HTR-8/SVneo (cell line): ENCODE measurements at places on chromosomes 2 and 18.

DNA sequence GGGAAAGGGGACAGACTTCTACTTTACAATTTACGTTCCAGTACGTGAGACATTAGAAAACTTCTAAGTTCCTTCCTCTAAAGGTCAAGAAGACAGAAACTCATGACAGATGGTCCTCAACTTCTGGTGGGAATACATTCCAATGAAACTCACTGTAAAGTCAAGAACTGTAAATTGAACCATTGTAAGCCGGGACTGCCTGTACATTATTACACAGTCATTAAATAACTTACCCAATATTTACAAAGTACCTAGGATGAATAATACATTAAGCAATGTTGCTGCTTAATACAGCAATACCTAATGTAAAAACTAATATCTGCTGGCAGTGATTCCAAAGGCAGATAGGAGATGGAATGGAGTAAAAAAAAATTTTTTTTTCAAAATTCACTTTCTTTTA is 51.9 kb downstream of the CDH2 start:
- DNase-seq = no peak

DNA sequence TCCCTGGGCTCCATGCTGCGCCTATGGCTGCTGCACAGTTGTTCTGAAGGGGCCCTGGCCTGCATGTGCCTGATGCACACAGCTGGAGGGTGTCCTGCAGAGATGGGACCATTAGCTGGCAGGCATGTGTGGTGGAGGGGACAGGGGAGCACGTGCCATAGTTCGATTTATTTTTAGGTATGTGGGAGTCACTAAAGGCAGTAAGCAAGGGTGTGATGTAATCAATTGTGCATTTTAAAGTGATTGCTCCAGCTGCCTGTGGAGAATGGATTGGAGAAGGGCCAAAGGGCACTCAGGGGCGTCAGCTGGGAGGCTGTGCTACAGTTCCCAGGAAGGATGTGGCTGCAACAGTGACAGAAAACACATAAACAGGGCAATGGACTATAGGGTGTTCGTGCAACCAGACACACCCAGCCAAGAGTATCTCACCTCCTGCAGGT is 205.1 kb downstream of the ARL4C start:
- peak; percentile 23 for DNase-seq

GRCh38 chr2:37378411-37378810 is 34.0 kb downstream of the QPCT start:
- peak; percentile 61 for DNase-seq

GRCh38 chr18:37953876-37954275 is 388.3 kb upstream of the CELF4 start:
- DNase-seq = no peak

- no peak for DNase-seq
These were observed 81.2 kb downstream of the PLCL1 start for GRCh38 chr2:197885587-197885986.

- DNase-seq = no peak
These were observed at the start of gene CAPG for GRCh38 chr2:85409845-85410583. CAPG (minus strand) TSS chr2:85410366; CDS start chr2:85402145, 8,221 bp downstream.

GRCh38 chr18:61413396-61413795 is 80.2 kb downstream of the CDH20 start:
- DNase-seq = no peak

DNA sequence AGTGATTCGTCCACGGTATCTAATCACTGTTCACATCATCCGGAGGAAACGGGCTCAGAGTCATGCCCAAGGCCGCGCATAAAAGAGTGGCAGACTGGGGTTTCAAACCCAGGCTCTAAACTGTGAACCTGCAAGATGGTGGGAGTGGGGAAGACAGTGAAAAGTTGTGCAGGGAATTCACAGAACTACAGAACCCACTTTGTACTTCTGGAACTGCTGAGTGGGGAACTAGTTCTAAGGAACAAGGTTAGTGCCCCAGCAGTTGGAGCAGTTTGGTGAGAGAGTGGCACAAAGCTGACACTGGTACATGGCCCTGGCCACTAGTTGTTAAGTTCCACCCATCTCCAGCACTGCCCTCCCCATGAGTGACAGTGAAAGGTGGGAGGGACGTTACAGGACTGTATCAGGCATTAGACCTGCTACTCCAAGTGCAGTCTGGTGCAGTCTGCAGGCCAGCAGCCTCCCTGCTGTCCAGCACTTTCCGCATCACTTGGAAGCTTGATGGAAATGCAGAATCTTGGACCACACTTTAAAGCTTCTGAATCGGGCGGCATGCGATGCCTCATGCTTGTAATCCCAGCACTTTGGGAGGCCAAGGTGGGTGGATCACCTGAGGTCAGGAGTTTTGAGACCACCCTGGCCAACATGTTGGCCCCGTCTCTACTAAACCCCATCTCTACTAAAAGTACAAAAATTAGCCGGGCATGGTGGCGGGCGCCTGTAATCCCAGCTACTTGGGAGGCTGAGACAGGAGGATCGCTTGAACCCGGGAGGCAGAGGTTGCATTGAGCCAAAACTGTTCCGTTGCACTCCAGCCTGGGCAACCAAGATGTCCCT is 47.3 kb downstream of the C2orf42 start:
- peak; percentile 80 for DNase-seq

- DNase-seq = no peak
These were observed 58.9 kb upstream of the TEX51 start for GRCh38 chr2:126839796-126840195.

DNA sequence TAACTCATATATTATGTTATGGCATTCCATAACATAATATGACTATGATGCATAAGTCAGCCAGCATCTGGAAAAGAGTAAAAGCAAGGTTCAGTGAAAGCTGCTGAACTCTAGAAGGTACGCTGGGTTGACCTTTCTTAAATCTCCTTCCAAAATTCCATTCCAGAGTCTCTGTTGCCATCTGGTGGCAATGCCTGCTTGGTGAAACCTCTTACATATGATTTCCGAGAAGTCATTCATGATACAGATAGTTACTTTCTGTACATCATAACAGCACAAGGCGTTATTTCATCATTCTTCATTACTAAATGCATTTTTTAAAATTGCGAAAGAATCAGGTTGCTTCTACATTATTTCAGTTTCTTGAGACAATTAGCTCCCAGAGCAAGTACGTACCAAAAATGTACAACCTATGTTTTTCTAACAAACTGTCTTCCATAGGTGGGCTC is 7.0 kb upstream of the EPG5 start:
- peak; percentile 51 for DNase-seq

DNA sequence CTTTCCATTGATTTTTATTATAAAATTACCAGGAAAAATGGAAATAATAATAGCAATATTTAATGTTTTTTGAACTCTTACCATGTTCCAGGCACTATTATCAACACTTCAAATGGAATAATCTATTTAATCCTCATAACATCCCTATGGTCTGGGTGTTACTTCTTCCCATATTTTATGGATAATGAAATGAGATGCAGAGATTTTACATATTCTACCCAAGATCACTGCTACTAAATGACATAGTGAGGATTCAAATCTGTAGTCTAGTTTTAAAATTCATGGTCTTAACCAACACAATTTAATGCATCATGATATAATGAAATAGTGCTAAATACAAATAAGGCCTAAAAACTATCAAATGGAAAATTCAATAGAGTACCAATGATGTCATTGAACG is 70.4 kb upstream of the COL3A1 start:
- DNase-seq = no peak

DNA sequence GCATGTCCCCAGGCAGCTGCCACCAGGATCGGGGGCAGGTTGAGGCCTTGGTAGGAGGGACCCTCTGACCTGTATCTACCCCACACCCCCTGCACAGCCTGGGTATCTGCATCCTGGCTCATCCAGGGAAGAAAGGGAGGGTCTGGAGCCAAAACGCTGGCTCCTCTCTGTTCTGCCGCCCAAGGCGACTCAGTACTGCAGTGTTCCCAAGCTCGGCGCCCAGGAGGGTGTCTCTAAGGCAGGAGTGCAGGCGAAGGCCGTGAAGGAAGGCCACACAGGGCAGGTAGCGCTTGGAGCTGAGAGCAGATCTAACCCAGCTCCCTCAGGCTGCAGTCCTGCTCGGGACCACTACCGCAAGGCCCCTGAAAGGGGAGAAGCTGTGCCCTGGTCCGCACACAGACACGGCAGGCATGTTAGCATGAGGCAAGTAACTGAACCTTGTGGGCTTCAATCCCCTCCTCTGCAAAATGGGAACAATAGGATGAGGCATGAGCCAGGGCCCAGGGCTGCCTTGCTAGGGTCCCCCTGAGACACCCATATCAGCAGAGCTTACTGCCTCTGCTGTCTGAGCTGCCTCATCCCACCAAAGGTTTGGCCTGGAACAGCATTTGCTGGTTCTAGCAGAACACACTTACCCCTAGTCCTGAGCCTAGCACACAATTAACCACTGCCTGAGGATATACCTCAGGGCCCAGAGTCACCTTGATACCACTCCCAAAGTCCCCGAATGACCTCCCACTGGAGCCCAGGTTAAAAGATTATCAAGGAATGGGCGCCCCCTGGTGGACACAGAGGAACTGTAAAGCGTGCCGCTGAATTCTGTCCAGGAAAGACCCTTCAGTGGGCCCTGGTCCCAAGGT is 6.5 kb downstream of the PTMA start:
- peak; percentile 66 for DNase-seq

GRCh38 chr18:63831080-63831788 is 56.0 kb downstream of the SERPINB7 start:
- peak; percentile 30 for DNase-seq

DNA sequence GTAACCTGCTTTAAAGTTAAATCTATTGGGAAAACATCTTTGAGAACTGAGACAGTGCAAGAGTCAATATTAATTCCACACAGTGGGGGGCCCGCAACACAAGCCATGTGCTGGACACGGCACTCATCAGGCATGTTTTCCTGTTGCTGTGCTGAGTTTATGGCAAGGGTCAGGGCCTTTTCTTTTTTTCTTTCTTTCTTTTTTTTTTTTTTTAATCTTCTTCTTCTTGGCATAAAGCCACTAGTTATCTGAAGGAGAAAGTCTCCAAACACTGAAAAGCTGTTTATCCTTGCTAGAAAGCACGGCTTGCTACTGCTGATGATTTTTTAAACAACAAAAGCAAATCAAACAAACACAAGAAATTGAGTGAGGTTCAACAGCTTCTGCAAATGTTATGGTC is 252.1 kb downstream of the ZNF521 start:
- DNase-seq = no peak

DNA sequence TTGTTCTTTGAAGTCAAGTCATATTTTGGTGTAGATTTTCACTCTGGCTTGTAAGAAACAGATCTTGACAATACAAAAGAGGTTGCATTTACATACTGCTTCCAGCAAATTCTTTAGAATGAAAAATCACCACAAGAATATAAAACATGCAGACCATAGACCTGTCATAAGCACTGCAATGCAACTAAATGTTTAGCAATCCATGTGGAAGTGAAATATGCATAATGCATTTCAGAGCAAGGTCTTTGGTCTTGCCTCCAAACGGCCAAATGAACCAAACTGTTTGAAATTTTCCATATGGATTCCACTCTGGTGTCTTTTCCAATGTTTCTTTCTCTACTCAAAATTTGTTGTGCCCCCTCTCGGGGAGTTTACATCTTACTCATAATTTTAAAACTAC is 271.0 kb upstream of the CDH20 start:
- no peak for DNase-seq

DNA sequence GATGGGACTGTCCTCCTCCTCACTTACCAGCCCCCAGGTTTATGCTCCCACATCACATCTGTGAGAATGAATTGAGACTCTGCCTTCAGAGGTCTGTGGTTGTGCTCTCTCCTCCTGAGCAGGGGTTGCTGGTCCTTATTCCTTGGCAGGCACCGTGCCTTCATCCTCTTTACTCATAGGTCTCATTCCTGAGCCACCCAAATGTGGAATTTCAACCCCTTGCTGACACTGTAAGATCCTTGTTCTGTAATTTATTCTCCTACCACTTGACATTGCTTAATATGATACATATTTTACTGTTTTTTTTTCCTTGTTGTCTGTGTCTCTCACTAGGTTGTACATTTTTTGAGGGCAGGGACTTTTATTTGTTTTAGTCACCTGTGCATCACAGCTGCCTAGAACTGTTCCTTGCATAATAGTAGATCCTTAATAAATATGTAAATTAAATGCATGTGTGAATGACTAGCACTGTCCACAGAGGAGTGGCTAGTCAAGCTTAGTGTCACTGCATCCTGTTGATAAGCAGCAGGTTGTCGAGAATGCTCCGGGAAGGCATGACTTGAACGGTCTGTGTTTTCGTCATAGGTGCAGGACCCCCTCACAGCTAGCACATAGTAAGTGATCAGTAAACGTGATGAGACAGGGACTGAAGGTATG is 180.6 kb downstream of the ZNF407 start:
- no peak for DNase-seq

- no peak for DNase-seq
These were observed 26.2 kb upstream of the RND3 start for GRCh38 chr2:150513647-150514046.

- DNase-seq = no peak
These were observed at the start of gene UGT1A7 for GRCh38 chr2:233681521-233682099. UGT1A7 (plus strand) TSS chr2:233681901; CDS start chr2:233681938, 37 bp downstream.

- no peak for DNase-seq
These were observed 173.0 kb downstream of the SMAD7 start for GRCh38 chr18:48777744-48778116.

DNA sequence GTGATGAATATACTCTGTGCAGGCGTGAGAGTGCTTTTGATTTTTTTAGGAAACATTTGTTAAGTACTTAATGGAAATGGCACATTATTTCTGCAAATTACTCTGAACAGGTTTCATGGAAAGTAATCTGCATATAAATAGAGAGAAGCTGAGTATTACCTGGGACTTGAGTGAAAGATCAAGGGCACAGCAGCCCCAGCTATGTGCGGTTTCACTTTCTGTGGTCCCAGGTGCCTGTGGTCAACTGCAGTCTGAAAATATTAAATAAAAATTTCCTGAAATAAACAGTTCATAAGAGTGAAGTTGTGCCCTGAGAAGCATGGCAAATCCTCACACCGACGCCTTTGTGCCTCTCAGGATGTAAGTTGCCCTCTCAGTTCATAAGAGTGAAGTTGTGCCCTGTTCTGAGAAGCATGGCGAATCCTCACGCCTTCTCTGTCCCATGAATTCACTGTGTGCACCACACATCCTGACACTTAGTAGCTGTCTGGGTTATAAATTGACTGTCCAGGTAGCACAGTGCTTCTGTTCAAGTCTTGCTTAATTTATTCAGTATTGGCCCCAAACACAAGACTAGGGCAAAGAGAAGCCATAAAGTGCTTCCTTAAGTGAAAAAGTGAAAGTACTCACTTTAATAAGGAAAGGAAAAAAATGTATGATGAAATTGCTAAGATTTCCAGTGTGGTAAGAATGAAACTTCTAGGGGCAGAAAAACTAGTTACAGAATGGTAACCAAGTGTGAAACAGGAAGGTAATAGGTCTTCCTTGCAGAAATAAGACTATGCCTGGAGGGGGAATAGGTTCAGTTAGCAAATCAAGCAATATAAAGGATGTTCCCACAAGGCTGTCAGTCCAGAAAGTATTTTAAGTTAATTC is 4.3 kb upstream of the SNTG2 start:
- no peak for DNase-seq

DNA sequence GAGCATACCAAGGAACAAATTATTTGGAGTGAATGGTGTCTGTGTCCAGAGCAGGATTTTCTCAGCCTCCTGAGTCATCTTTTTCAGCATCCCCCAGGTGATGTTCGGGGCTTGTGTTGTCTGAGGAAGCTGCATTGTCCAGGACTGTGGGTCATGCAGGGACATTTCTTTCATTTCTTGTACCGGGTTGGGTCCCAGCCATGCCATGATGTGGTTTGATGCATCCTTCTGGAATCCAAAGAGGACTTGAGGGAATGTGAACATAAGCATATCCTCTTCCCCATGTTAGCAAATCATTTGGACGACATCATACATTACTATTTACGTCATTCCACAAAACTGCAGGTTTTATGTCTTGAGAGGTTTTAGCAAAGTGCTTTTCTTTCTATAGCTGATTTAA is 797.8 kb downstream of the CCDC85A start:
- DNase-seq = no peak

- no peak for DNase-seq
These were observed 824.4 kb downstream of the LRP1B start for GRCh38 chr2:141306368-141306767.
